ENCODE measurements at places on chromosomes 7 and 10.

GRCh38 chr7:22651036-22651435 is 76.0 kb upstream of the IL6 start:
- DNase-seq = no peak

DNA sequence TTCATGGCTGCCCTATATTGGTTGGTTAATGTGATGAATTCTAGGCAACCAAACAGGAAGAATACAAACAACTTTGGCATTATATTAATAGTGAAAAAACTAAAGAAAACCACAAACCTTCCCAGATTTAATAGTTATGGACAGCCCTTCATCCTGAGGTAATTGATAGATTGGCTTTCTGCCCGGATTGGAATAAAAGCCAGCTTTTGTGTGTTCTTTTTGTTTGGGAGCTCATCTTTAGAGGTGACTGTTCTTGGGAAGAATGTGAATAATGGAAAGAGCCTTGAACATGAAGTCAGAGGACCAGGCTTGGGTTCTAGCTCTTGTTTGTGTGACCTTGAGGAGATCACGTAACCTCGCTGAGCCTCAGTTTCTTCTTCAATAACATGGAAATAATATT is 92.3 kb downstream of the VTI1A start:
- no peak for DNase-seq

GRCh38 chr10:92691591-92692079 is 1.9 kb downstream of the HHEX start:
- no peak for DNase-seq

DNA sequence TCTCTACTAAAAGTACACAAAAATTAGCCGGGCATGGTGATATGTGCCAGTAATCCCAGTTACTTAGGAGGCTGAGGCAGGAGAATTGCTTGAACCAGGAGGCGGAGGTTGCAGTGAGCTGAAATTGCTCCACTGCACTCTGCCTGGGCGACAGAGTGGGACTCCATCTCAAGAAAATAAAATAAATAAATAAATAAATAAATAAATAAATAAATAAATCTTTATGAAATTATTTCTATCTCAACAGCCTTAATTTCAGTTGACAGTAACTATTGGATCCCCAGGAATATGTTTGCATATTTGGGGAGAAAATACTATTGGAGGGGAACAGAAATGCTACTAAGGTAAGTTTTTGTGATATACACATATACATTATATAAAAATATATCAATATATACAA is 20.0 kb downstream of the TMEM229A start:
- no peak for DNase-seq
